ENCODE measurements at places on chromosomes 1 and 21.
A peak's percentile ranks its signal among the peaks of the same experiment; 100 is the strongest.

DNA sequence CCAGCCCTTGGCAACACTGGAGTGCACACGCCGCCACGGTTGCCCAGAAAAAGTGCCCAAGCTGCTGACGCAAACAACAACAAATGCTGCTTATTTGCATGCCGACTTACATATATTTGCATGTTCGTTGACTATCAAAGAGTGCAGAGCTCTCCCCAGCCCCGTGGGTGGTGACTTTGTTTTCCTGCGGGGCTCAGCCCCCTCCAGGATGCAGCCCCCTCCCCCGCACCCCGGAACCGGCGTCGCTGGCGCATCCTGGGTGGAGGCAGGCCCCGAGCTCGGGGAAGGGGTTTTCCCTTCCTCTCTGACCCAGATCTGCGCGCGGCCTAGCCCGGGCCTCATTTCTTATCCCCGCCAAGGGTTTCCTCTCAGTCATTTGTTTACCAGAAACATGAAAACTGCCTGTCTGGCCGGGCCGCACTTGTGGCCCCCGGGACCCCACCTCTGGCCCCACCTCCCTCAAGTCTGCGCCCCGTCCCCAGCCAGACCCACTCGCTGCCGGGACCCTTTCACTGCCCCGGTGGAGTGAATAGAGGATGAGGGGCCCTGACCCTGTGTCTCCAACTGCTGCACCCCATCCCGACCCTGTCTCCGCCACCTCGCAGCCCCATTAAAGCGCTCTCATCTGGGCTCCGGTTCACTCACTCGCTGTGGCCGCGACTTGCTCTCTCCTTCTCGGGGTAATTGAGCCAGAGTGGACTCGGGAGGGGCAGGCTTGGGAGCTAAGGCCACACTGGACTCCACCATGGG lies 5.5 kb downstream of the TNFRSF25 start:
- DNase-seq, result peak; percentile 85

GRCh38 chr1:150165622-150166612 lies 16.2 kb downstream of the PLEKHO1 start:
- peak; percentile 59 for DNase-seq

DNA sequence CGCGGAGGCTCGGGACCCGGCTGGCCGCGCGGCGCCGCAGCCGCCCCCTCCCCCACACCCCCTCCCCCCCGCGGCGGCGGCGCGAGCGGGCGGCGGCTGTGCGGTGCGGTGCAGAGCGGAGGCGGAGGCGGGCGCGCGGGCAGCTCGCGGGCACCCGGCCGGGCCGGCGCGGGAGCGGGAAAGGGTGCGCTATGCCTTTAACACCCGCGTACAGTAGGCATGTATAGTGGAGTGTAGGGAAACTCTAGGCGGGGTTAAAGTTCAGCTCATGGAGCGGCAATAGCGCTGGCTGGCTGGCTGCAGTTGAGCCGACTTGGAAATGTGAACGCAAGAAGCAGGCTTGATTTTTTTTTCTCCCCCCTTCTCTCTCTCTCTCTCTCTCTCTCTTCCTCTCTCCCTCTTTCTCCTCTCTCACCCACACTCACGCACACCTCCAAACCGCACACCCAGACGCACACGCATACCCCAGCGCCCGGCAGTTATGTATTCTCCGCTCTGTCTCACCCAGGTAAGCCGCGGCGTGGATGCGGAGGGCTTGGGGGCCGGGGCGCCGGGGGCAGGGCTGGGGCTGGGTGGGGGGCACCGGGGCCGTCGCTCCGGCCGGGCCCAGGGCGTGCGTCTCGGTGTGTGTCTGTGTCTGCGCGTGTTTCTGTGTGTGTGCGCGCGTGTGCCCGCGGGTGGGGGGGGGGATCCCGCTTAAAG lies at the start of gene NFIA:
Gene NFIA, plus strand, starts transcription at position 251 of the 702 bp plus-strand sequence.
- DNase-seq, result peak; percentile 41

DNA sequence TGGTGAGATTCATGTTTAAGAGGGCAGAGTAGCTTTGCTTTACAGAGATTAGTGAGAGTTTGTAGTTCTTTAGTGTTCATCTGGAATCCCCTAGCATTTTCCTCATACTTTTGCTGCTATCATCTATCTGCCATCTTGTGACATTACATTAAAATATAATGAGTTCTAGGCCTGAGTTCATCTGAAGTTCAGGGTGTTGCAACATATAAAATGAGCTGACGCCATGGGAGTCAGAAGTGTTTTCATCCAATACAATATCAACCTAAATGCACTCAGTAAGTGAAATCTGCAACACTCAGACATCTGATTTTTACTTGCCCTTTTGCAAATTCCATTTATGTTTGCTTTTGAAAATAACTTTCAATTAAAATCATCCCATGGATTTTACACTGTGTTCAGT lies 153.8 kb downstream of the NTNG1 start:
- DNase-seq, result no peak

DNA sequence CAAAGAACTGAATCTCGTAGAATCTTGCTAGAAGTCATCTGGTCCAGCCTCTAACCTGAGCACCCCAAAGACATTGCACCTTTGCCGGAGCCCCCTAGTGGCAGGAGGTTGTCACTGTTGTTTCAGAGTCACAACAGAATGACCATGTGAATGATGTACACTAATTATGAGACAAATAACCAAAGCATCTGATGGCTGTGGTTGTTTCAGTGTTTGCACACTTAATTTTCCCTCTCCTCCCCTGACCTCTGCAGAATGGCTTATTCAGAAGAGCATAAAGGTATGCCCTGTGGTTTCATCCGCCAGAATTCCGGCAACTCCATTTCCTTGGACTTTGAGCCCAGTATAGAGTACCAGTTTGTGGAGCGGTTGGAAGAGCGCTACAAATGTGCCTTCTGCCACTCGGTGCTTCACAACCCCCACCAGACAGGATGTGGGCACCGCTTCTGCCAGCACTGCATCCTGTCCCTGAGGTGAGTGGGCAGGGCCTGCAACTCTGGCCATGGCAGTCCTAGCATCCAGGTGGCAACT lies 26.4 kb downstream of the TRAF5 start:
- peak; percentile 74 for DNase-seq

- DNase-seq, result peak; percentile 31
Measured at GRCh38 chr1:244730153-244730933, 77.4 kb downstream of the DESI2 start.

- no peak for DNase-seq
Measured at GRCh38 chr1:152451254-152451653, 37.2 kb upstream of the CRNN start.

DNA sequence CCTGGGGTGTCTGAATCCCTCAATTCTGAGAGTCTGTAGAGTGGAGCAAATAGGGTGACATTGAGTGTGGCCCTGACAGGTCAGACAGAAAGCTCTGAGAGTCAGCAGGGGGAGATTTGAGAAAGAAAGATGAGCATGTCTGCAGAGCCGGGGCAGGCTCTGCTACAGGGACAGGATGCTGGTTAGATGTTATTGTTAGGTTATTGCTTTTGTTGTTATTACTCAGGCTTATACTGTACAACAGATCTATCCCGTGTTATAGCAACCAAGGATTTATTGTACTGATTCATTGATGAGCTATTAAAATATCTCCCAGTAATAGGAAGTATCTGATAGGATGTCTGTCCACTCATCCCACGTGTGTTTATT lies 59.5 kb downstream of the NFASC start:
- no peak for DNase-seq

DNA sequence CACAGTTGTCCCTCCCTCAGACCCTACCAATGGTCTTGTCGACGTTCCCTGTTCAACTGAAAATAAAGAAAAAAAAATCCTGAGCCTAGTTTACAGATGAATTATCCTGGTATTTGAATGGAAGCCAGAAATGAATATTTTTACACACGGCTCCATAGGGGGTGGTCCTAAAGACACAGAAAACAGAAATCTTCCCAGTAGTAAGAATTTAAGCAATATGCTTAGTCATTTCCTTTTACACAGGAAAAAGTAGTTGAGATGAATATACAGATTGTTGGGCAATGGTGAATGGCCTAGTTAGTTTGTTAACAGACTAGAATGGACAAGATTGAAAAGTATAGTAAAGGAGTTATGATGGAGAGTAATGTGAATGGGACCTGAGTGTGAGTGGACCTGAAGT lies 67.4 kb downstream of the RGS18 start:
- DNase-seq, result no peak

Data from activated CD4-positive, alpha-beta T cell treated with anti-CD3 and anti-CD28 coated beads, Interleukin-2, amount 50 U/mL, for 48 hours (primary cell).